ENCODE measurements at places on chromosomes 7 and 10.
A peak's percentile ranks its signal among the peaks of the same experiment; 100 is the strongest.

- no peak for DNase-seq
Measured at GRCh38 chr10:123496996-123497660, 169.0 kb upstream of the GPR26 start.

GRCh38 chr10:97732052-97732359 is 4.9 kb upstream of the ZFYVE27 start:
- no peak for DNase-seq

- DNase-seq, result no peak
Measured at GRCh38 chr10:124010563-124011131, 82.8 kb downstream of the CHST15 start.

DNA sequence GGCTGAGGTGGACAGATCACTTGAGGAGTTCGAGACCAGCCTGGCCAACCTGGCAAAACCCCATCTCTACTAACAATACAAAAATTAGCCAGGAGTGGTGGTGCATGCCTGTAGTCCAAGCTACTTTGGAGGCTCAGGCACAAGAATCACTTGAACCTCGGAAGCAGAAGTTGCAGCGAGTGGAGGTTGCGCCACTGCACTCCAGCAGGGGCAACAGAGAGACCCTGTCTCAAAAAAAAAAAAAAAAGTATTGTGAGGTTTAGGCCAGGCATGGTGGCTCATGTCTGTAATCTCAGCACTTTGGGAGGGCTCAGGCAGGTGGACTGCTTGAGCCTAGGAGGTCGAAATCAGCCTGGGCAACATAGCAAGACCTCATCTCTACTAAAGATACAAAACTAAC is 16.0 kb downstream of the TET1 start:
- DNase-seq, result no peak

DNA sequence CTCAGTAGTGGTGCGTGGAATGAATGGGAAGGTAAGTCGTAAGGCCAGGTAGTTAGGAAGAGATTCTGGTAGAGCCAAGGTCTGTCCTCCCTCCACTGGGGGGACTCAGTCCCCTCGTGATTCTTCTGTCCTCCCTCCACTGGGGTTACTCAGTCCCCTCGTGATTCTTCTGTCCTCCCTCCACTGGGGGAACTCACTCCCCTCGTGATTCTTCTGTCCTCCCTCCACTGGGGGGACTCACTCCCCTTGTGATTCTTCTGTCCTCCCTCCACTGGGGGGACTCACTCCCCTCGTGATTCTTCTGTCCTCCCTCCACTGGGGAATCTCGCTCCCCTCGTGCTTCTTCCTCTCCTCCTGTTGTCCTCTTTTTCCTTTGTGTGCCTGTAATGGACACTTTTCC is 125.1 kb downstream of the CELF2 start:
- DNase-seq, result no peak

GRCh38 chr7:28497009-28497408 is 84.7 kb downstream of the CREB5 start:
- no peak for DNase-seq

DNA sequence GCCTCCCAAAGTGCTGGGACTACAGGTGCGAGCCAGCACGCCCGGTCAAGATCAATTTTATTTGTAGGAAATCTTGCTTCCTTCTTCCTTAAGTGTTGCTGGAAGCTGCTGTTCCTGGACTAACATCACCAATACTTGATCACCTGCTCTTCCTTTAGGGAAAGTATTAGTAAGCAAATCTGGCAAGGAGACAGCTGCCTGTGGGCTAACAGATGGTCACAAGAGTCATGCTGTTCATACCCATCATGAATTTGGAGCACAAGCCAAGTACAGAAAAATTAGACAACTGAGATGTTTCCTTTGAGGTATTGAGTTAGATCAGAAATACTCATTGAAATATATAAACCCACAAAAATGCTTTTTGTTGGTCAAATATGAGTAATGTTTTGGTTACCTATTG is 27.9 kb downstream of the BAIAP2L1 start:
- DNase-seq, result no peak

DNA sequence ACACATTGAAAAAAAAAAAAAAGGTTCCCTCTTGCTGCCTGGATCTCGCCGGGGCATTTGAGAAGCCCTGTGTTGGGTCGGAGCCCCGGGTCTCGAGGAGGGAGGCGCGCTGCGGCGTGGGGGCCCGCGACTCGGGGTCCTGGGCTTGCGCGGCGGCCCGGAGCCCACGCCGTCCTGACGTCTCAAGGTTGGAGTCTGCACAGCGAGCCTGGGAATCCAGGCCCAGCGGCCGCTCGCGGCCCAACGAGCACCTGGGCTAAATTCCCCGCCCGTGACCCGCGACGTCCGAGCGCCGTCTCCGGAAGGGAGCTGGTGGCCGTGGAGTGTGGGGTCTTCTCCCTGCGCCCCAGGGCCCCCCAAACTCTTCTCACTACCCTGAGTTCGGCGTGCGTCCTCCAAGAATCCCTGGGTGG is 1.4 kb upstream of the CTBP2 start:
- no peak for DNase-seq

- DNase-seq, result no peak
Measured at GRCh38 chr7:28076423-28077200, 104.0 kb downstream of the JAZF1 start.

DNA sequence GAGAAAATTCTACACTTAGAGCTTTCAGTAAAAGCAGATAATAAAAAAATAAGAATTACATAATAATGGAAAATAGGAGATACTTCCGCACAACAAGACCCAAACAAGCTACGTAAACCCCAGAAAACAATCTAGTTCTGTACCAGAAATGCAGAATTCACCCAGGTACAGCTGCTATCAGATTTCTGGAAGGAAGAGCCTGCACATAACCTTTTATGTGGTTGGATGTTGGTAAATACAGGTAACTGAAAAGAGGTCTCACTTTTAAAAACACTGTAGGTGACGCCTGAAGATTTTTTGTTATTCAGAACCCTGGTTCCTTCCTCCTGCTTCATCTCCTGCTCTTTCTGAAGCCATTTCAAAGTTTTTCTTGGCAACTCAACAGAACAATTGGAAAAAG is 29.9 kb downstream of the PANK1 start:
- no peak for DNase-seq

DNA sequence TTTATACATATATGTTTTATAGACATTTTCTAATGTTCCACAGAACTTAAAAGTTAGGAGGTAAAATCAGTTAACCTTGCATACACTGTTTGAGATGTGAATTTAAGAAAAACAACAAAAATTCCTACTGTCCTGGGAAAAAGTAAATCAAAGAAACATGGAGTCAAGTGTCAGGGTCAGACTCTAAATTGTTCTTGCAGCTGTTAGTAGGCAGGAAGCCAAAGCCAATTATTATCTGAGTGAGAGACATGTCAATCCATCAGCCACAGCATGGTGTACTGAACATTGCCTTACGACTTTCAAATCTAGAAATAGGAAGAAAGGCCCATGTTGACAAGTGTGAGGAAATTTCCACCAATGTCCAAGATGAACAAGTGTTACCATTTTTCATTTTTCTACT is 461.2 kb upstream of the MBL2 start:
- no peak for DNase-seq

DNA sequence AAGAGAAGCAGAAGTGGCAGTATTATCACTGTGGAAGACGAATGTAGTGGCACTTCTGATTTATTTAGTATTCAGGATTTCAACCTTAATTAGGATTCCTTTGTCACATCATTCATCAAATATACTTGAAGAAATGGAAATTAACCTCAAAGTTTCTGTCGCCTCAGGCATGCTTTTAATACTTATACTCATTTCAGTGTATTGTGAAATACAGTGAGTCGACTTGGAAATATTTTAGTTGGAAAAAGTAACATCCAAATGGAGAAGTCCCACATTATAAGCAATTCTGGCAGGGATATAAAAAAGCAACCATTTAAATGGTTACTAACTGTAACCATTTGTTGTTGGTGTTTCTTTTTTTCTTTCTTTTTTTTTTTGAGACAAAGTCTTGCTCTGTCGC is 648.8 kb downstream of the ARL4A start:
- DNase-seq, result no peak

DNA sequence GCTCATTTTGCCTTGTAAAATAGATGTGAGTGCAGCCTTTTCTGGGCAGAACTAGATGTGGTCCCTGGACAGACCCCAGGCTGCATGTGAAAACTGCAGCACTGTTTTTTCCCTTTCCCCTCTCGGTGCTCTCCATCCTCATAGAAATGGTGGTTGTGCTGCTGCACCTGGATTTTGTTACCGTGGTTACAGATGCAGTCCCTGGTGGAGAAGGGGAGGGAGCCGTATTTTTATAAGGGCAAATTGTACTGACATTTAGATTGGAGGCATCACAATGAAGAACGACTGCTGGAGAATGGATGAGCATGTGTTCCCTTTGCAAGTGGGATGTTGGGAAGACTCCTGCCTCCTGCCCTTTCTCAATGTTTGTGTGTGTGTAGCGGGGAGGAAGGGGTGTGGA is 469.9 kb downstream of the CCSER2 start:
- no peak for DNase-seq

GRCh38 chr7:130875265-130875741 is 141.3 kb upstream of the KLF14 start:
- peak; percentile 68 for DNase-seq

DNA sequence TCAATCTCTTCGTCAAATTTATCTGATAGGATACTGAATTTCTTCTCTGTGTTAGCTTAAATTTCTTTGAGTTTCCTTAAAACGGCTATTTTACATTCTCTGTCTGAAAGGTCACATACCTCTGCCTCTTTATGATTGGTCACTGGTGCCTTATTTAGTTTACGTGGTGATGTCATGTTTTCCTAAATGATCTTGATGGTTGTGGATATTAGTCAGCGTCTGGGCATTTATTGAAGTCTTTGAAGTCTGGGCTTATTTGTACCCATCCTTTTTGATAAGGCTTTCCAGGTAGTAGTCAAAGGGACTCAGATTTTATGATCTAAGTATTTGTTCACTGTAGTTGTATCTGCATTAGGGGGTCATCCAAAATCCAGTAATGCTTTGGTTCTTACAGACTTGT is 1407.5 kb upstream of the LRRTM3 start:
- DNase-seq, result no peak

DNA sequence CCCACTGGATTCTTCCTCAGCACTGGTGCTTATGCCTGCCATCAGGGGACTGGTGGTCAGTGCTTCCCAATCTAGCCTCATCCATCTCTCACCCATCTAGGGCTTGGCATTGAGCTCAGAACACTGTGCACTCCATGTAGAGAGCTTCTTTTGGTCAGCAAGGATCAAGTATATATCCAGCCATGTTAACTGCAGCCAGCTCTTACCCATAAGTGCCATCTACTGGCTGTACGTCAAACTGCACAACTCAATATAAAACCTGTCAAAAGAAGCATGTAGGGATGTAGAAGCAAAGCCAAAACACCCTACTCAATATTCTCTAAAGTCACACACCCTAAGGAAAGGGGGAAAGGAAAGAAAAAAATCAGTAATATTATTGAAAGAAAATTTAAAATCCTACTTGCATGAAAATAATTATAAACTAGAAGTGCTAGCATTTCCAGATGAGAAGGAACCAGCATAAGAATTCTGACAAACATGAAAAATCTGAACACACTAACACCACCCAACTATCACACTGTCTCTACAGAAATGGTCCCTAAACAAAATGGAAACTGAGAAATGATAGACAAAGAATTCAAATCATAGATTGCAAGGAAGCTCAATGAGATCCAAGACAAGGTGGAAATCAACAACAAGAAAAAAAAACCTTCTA is 531.1 kb upstream of the STEAP1 start:
- peak; percentile 24 for DNase-seq

DNA sequence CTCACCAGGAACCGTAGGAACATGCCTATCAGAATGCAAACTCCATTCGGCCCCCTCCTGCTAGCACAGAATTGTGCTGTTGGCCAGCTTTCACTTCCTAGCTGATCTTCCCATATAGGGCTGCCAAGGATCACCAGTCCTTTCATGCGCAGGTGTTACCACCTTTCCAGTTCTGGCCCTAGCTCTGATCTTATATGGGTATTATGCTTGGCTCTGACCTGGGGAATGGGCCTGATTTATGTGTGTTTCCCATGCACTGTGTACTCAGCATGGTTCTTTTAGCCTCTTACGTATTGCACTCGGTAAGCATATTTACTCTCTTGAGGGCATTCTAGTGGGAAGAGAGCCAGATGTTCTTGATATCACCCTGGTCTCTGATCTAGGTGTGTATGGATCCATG is 11.1 kb downstream of the SLC35G1 start:
- no peak for DNase-seq

- DNase-seq, result no peak
Measured at GRCh38 chr7:74015670-74016069, 12.3 kb upstream of the ELN start.

GRCh38 chr7:139673230-139673629 is 104.6 kb downstream of the HIPK2 start:
- DNase-seq, result peak; percentile 68

DNA sequence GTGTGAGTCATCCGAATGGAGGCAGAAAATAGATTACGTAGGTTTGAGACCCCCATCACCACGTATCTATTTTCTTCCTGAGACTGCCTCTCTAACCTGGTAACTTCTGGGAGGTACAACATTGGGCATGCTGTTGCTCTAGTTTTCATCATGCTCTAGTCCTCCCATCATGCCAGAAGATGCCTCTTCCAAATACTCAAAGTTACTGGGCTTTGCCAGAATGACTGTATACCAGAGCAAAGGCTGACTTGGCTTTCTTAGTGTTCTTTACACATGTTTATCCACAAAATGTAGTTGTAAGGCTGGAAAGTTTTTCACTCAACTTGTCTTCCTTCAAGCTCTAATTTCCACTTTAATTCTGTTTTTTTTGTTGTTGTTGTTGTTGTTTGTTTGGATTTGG is 370.5 kb downstream of the MDFIC start:
- no peak for DNase-seq

GRCh38 chr7:36284456-36285090 is 105.1 kb upstream of the ANLN start:
- DNase-seq, result no peak

GRCh38 chr7:67661-68395 is 124.5 kb upstream of the FAM20C start:
- no peak for DNase-seq

DNA sequence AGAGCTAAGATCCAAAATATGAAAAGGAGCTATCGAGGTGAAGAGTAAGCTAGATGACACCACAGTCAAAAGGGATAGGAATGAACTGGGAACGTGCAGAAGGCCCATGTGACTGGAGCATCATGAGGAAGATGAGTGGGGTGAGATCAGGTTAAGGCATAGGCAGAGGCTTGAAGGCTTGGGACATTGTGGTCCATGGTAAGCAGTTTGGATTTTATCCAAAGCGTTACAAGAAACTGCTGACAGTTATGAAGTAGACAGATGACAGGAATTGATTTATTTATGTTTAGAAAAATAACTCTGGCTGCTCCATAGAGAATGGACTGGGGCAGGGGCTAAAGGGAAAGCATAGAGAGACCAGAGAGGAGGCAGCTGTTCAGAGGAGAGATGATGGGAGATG is 18.1 kb upstream of the PANK1 start:
- DNase-seq, result no peak

DNA sequence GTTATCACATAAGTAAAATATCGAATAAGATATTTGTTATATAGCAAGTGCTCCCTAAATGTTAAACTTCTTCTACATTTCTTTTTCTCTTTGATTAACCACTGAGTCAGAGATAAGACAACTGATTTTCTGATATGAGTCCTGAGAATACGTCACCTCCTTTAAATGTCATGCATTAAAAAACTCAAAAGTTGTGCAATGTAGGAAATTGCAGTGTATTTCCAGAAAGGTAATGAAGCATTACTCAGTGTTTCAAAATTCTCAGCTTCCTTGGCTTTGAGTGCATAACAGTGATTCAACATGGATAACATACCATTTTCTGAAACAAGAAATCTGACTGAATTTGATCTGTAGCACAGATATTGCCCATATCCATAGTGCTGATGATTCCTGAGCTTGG is 155.8 kb downstream of the BMPER start:
- DNase-seq, result no peak

Measured in GM13976 (cell line).